ENCODE measurements at places on chromosomes 3 and 15.

- no peak for DNase-seq
Measured at GRCh38 chr3:118938183-118938961, 96.3 kb downstream of the IGSF11 start.

DNA sequence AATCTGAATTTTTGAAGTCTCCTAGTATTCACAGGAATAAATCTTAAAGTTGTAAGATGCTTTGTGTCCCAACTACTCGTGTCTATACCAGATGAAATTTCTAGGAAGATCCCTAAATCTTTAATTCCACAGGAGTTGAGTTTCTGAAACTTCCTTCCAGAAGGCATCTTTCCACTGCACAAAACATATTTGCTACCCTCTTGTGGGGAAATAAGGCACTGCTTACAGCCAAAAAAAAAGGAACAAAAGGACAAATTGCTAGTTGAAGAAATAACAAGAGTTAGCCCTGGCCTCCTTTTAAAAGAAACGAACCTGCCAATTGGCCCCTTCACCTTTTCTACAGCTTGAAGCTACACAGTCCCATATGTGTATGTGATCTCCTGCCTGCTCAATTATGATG, 54.0 kb downstream of the TAFA4 start:
- no peak for DNase-seq

- DNase-seq = peak; percentile 9
Measured at GRCh38 chr3:71262364-71263265, 320.9 kb downstream of the FOXP1 start.

- DNase-seq = no peak
Measured at GRCh38 chr3:66898155-66898554, 100.0 kb upstream of the KBTBD8 start.

GRCh38 chr3:10192953-10193691, 28.4 kb downstream of the IRAK2 start:
- no peak for DNase-seq
